Activated CD4-positive, alpha-beta T cell treated with anti-CD3 and anti-CD28 coated beads, Interleukin-2, Interleukin-6, amounts not matched to agents 100 ng/mL and 50 ng/mL, durations not matched to agents 16 hours and 8 hours (primary cell): ENCODE measurements at places on chromosomes 7 and 10.

- no peak for DNase-seq
Measured at GRCh38 chr7:27491534-27491933, 171.1 kb downstream of the HIBADH start.

DNA sequence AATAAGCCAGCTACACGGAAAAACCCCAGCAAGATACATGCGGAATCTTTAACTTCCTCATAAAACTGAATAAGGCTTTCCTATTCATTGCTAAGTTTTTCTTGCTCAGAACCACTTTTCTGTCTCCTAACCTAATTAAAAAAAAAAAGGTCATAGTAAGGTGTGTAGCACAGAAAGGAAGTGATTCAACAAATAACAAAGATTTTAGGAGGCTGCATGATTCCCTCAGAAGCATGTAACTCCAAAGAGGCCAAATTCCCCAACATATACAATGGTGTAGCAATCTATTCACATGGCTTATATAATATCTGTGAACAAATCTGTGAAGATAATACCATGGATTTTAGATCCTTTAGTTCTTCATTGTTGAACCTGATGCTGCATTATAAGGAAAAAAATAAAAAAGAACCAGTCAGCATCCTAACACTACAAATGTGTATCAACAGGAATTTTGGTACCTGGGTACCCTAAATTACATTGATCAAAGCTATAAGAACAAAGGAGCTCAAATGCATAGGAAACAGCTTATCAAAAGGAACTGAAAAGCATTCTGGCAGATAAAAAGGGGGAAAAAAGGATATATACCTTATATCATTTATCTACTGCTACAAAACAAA lies 63.8 kb downstream of the IMMP2L start:
- no peak for DNase-seq

DNA sequence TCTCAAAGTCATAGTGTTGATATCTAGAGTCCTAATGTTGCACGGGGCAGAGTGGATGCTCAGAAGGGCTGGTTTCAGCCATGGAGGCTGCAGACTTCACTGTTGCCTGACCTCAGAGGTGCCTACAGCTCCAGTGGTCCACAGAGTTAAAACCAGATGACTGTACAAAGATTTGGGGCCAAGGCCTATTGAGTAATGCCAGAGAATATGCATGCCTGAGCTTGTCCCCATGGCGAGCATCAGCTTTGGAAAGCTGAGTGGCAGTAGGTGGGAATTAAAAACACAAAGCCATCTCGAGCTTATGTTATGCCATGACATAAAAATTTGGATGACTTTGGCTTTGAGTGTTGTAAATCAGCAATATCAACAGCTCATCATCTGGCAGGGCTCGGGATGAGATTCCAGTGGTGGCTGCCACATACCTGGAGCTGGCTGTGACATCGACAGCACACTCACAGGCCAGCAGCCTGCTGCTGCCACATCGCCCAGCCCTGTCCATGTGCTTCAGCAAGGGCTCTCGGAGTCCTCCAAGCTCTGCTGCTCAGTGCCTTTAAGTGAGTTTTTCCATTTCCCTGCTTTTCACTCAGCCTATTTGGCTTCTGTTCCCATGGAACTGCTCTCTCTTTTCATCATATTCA lies 379.6 kb downstream of the TNS3 start:
- no peak for DNase-seq

GRCh38 chr7:18363751-18364380 lies 131.7 kb upstream of the HDAC9 start:
- no peak for DNase-seq

- no peak for DNase-seq
Measured at GRCh38 chr7:90584378-90584777, 11.7 kb upstream of the CDK14 start.

DNA sequence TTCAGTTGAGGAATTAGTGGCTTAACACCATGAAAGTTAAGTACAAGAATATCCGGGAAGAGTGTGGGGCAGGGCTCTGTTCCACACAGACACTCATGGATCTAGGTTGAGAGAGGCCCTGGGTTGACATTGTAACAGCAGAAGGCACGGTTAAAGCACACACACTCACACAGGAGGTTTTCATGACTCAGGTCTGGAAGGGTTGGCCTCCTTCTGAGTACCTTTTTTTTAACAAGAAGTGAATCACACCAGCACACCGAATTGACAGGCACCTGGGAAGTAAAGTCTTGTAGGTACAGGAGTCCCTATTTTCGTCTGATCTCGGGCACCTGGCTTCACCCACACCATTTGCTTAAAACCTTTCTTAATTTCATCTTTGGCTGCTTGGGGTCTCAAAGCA lies 509.4 kb upstream of the ADARB2 start:
- DNase-seq: no peak

- no peak for DNase-seq
Measured at GRCh38 chr7:16211402-16211925, 209.9 kb downstream of the CRPPA start.

DNA sequence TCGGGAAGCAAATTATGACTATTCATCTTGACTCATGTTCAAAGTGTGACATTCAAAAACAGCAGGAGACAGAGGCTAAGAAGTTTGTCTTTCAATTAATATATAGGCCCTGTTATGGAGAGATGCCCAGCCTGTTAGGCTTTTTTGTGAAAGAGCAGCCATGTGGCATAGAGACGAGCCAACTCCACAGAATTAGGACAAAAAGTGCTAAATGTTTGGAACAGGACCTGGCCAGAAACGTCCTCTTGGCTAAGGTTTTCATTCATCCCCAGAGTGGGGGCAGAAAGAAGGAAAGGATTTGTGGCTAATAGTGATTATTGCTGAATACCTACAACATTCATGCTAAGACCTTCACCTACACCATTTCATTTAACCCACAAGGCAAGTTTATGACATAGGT lies 324.7 kb upstream of the NPVF start:
- no peak for DNase-seq

DNA sequence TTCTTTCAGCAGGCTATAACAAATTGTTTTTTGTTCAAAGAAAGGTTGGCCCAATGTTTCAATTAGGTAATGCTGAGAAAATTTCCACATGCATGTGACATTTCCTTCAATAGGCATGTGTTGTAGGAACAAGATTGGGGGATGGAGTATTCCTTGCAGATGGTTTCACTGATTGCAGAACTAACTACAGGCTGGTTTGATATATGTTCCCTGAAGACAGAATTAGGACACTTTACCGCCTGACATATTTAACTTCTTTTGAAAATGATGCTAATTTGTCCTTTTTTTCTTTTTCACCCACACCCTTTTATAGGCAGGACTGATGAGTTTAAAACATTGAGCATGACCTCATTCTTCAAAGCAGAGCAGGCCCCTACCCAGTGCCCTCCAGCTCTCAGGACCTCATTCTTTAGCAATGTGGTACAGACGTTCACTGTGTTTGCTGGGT lies 163.3 kb downstream of the CPED1 start:
- DNase-seq: no peak

DNA sequence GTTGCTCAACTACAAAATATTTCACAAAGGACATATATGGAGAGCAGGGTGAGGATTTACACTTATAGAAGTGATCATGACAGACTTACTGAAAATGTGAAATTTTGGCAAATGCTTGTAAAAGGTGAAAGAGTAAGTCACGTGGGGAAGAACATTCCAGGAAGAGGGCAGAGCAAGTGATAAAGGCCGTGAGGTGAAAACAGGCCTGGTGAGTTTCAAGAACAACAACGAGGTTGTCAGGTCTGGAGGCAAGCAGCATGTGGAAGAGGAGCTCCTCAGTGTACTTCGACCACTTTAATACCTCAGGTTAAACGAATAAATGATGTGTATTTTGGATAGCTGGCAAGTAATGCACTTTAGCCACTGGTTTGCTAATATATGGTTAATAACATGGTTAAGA lies 706.7 kb downstream of the PCDH15 start:
- no peak for DNase-seq

- no peak for DNase-seq
Measured at GRCh38 chr7:46710927-46711326, 789.9 kb upstream of the IGFBP3 start.

DNA sequence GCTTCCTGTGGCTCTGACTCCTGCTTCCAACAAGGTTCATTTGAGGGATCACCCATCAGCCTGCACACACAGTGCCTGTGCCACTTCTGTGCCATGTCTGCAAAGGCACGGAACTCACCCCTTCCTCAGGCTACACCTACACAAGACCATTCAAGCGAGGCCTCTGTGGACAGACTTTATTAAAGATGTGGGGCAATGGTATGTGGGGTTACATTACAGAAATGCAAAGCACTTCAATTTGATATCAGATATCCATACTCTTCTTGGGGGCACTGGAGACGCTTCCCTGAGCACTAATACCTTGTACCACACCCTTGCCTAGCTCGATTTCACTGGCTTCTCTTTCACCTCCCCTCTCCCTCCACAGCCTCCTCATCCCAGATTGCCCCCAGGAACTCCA lies 84.4 kb upstream of the FGL2 start:
- no peak for DNase-seq

DNA sequence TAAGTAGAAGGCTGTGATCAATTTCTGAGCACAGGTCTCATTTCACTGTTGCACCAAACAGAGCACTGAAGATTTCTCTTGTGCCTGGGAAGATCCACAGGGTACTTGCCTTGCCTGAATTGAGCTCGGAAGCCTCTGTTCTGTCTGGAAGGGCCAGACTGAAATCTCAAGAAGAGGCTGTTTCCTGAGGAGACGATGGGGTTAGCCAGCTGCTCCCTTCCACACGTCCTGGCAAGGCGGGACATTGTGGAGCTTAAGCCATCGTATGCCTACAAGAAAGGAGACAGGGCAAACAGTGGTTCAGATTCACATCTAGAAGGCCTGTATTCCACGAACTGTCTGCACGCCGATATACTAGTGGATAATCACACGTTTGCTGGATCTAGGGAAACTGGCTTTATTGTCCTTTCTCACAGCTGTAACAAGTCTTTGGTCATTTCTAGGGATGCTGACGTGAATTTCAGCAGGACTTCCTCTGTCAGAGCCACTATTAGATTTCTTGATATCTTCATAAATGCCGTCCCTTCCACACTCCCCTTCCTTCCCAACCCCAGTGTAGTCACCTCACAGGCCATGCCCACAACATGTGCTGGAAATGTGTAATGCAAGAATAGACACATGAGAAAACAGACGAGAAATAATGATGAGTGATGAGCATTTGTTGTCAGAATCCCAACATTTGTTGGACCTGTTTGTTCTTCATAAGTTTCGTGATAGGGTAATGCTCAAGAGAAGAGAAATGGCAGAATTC lies 137.2 kb upstream of the RSU1 start:
- DNase-seq: no peak

- no peak for DNase-seq
Measured at GRCh38 chr7:130648580-130648979, 20.0 kb downstream of the COPG2 start.

- no peak for DNase-seq
Measured at GRCh38 chr10:72525689-72526088, 100.2 kb downstream of the MICU1 start.

- no peak for DNase-seq
Measured at GRCh38 chr10:120782336-120782735, 68.8 kb upstream of the WDR11 start.

DNA sequence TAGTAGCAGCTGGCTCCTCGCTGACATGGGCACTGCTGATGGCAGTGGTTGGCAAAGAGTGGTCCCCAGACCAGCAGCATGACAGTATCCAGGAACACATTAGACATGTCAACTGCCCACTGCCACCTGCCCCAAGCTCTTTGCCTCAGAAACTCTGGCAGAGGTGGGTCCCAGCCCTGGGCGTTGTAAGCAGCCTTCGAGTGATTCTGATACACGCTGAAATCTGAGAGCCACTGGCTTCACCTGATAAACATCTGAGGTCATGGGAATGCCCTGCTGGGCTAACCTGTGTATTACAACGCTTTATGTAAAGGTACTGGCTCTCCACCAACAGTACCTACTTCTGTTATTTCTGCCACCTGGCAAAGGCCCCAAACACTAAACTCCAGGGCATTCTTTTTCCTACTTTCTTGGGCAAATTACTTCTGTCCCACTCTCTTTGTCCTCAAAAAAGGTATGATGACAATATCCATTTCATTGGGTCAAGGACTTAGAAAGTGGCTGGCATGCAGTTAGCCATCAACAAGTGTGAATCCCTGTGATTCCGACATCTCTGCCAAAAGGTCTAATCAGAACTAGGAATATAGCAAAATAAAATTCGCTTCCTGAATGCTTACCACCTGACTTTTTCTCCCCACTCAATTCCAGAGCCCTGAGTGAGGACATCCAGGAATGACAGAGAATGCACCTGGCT lies 9.2 kb downstream of the SGMS1 start:
- no peak for DNase-seq

GRCh38 chr7:136086712-136087111 lies 109.6 kb upstream of the MTPN start:
- DNase-seq: peak; percentile 3

DNA sequence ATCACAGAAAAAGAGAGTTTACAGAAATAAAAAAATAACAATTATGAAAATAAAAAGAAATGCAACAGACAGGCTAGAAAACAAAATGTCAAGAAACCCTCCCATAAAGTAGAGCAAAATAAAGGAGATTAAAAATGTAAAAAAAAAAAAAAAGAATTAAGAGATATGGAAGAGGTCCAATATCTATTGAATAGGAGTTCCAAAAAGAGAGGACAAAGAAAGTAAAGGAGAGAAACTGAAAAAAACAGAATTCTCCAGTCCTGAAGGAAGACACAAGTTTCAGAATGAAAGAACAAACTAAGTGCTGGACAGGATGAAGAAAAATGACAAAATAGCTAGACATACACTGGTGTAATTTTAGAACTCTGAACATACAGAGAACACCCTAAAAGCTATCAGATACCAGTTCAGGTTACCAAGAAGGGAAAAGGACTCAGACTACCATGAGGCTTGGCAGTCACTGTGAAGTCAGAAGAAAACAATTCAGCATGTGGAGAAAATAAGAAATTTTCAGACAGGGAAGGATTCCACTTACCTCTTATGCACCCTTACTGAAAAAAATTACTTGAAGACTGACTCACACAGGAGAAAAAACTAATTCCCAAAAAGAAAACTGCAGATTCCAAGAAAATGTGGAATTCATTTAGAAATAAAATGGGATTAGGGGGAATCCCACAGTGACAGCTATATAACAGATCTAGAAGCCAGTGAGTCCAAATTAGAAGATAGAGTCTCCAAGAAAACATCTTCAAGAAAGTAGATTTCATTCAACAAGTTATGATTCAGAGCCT lies 40.4 kb upstream of the ABLIM1 start:
- no peak for DNase-seq

- DNase-seq: no peak
Measured at GRCh38 chr7:70573696-70574095, 558.2 kb upstream of the GALNT17 start.

GRCh38 chr7:108972004-108972403 lies 402.3 kb downstream of the DNAJB9 start:
- DNase-seq: no peak

DNA sequence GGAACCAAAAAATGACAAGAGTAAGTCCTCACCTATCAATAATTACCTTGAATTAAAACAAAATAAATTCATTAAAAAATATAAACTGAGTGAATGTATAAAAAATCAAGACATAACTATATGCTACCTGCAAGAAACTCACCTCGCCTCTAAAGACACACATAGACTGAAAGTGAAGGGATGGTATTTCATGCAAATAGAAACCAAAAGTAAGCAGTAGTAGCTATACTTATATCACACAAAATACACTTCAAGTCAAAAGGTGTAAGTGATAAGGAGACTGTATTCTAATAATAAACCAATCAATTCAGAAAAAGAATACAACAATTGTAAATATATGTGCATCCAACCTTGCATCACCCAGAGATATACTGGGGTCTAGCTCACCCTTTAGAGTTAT lies 332.6 kb downstream of the SH2D4B start:
- DNase-seq: no peak
